ENCODE measurements at places on chromosomes 16 and 17.

GRCh38 chr17:80212962-80213642 is 7.0 kb downstream of the SGSH start:
- no peak for DNase-seq

DNA sequence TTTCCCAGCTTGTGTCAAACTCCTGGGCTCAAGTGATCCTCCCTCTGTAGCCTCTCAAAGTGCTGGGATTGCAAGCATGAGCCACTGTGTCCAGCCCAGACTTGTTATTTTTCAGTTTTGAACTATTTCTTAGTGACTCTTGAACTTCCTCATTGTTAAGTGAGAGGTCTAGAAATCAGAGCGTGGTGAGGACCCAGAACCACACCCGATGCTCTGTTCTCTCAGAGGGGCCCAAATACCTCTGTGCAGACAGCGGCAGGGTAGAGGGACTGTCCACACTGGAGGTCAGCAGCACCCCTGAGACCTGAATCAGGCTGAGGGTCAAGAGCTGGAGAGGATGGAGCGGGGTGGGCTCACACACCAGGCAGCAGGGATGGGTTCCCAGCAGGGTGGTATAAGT is 47.7 kb upstream of the MEAK7 start:
- DNase-seq: no peak

- DNase-seq: no peak
These were observed 542 bp downstream of the GUCY2D start for GRCh38 chr17:8002721-8003593.

DNA sequence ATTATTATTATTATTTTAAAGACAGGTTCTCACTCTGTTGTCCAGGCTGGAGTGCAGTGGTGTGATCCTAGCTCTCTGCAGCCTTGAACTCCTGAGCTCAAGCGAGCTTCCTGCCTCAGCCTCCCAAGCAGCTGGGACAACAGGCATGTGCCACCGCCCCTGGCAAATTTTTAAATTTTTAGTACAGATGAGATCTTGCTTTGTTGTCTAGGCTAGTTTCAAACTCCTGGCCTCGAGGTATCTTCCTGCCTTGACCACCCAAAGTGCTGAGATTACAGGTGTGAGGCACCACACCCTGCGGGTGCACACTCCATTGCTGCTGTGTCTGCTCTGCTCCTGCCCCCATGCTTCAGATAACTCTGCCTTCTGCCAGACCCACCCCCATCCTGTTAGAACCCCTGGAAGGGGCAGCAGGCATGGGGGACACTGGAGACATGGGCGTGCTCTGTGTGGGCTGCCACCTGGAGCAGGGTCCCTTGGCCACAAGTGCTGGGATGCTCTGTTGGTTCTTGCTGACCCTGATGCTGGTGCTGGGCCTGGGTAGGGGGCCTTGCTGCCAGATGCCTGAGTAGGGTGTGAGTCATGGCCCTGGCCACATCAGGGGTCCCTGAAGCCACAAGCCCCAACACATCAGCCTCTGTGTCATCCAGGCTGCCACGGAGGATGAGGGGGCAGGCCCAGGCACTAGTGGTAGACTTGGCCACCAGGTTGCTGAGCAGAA is 2.6 kb downstream of the GGT6 start:
- DNase-seq: no peak
